ENCODE measurements at places on chromosomes 6 and 20. TPM values are rescaled to one million over a fixed set of nuclear protein-coding genes. Genes with fewer than 3 reads are reported as not detected.

Gene FAM162B
- not detected for polyA plus RNA-seq

Gene RAB5IF
- polyA plus RNA-seq, result 255 TPM

Gene LAMA4
- 3.7 TPM for polyA plus RNA-seq

Gene MUC22
- not detected for polyA plus RNA-seq

Gene ZNF391
- polyA plus RNA-seq, result 0.34 TPM

Gene DDAH2
- 54.5 TPM for polyA plus RNA-seq

Gene TFB1M
- polyA plus RNA-seq, result 9.8 TPM

Gene PI3
- 0.39 TPM for polyA plus RNA-seq

DNA sequence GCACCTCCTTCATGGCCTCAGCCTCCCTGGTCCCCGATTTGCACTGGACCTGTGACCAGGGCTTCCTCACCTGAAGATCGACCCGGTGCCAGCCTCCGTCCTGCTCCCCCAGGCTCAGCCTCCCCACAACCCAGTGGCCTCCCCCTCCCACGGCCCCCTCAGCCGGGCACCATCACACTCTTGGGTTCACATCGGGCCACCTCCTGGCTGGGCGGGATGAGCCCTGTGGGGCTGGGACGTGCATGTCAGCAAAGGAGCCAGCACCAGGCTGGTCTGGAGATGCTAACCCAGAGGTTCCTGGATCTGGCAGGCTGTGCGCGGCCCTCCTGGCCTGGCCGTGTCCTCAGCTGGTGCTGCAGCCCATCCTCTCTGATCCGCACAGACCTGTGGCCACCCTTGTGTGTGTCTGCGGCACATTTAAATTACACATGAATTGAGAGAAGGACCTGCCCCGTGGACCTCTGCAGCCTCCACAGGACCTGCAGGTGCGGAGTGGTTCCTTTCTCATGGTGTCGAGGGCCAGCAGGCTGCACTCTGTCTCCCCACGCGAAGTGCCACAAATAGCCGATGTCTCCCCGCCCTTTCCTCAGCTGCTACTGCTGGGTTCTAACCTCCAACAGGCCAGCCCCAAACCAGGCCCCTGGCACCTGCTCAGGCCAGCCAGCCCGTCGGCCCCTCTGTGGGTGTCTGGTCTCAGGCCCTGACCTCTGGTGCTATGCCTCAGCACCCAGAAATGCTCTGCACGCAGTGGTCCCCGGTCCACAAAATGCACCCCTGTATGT is 237.5 kb downstream of the ERMARD start:
- DNase-seq, result no peak

DNA sequence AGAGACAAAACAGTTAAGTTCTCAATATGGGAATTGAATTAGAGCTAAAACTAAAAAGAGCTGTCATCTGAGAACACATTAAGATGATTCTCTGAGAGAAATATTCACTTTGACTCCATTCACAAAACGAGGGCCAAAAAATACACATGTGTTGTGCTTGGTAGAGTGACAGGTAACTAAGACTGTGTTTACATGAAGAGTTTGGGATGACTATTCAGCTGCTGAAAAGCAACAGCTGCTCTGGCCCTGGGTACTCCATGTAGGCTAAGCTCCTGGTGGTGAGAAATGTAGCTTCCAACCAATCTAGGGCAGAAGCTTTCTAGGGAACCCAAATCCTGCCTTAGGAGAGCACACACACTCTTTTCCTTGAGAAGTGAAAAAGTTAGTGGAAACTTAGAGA is 184.5 kb downstream of the COL21A1 start:
- DNase-seq, result no peak

GRCh38 chr6:135647521-135647920 is 150.0 kb upstream of the AHI1 start:
- DNase-seq, result no peak

- DNase-seq, result no peak
Measured at GRCh38 chr6:71292001-71292400, 3.4 kb downstream of the OGFRL1 start.

GRCh38 chr6:122405417-122405816 is 6.0 kb downstream of the HSF2 start:
- DNase-seq, result peak; percentile 13

DNA sequence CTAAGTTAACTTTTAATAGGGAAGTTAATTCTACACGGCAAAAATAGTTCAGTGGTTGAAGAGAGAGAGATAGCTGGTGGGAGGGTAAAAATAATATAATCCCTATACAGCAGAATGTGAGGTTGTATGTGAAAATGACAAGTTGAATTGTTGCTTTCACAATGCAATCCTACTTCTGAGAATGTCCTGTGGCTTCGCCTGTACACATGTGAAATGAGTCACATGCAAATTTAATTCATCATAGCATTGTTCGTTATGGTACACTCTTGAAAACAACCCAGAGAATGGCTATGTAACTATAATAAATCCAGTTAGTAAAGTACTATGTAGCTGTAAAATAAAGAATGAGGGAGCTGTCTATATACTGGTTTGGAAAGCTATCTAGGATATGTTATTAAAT is 46.0 kb upstream of the HINT3 start:
- no peak for DNase-seq

- DNase-seq, result peak; percentile 14
Measured at GRCh38 chr6:121436960-121437850, 1.8 kb downstream of the GJA1 start.

- no peak for DNase-seq
Measured at GRCh38 chr6:21666201-21666691, 72.7 kb downstream of the SOX4 start.

- no peak for DNase-seq
Measured at GRCh38 chr6:404685-405423, 13.3 kb downstream of the IRF4 start.

DNA sequence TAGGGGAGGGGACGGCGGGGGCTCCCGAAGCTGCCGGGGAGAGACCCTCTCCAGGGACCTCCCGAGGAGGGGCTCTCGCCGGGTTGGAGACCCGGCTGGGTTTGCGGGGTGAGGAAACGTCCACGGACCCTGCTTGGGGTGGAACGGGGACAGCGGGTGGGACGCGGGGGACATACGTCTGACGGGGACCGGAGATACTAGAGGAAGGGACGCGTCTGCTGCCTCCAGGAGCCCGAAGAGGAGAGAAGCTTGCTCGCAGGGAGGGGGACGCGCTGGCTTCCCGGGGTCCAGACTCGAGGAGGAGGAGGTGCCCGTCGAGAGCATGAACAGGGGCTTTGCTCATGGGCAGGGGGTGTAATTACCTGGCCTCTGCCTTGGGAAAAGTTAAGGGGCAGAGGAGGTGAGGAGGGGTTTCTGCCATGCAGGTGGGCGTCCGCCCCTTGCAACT is 593 bp downstream of the DNMT3B start:
- DNase-seq, result no peak

- no peak for DNase-seq
Measured at GRCh38 chr20:1979106-1979778, 14.6 kb downstream of the PDYN start.

DNA sequence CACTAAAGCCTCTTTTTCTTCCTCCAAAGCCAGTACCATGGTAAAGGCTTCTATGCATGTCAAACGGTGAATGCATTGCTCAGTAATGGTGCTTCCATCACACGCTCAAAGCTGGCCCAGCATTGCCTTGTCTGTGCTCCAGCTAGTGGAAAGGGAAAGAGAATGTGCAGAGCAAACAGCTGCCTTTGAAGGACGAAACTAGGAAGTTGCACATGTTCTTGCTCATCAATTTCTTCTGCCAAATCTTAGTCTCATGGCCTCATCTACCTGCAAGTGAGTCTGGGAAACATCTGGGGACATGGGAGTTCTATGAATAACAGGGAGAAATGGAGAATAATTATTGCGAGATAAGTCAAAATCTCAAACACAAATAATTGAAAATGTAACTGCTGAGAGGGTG is 216.5 kb upstream of the SSTR4 start:
- no peak for DNase-seq

DNA sequence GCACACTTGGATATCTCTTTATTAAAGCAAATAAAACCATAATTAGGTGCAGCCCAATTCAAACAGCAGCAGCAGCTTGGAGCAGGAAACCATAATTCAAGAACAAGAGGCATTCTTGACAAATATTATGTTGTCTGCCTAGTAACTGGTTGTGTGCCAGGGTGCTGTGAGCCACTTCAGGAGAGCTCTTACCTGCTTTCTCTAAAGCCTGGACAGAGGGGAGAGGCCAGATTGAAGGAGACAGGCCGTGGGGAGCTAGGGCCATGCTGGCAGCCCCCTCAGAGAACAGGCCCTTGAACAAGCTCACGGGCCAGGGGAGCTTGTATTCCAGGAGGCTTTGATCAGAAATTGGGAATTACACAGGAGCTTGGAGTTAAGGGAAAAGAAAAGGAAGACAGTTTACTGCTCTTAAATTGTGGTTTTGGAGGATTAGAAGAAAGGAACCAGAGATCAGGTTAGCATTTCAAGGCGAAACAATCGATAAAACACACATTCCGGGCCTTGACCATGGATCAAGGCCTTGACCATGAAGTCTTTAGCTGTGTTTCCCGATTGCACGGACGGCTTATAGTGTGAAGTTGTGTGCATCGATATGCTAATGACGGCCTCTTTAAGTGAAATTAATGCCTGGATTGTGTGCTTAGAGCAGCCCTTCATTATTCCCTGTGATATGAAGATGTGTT is 69.8 kb upstream of the NKX2-2 start:
- DNase-seq, result no peak

- DNase-seq, result no peak
Measured at GRCh38 chr20:48153103-48153502, 367.8 kb upstream of the SULF2 start.

- DNase-seq, result no peak
Measured at GRCh38 chr6:128413291-128413690, 107.1 kb downstream of the PTPRK start.

DNA sequence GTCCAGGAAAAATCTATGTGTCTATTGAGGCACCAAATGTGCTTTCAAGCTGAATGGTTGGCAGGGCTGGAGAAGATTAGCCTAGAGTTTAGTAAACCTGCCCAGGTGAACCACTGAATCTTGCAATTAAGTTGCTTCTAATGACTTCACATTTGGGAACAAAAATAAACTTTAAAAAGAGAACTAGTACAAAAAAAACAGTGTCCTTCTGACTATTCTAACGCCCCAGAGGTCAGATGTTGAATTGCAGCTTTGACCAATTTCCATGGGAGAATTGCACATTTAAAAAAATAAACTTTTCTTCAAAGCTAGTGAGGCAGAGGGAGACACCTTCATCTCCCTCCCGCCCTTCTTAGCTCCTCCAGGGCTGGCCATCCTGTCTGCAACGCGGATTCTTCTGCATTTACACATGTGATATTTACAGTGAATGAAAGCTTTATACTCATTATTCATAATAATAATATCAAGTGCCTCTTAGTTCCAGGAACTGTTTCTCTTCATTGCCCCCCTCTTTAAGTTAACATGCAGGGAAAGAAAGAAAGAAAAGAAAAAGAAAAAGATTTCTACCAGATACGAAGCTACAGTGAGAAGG is 270.2 kb downstream of the SMOC2 start:
- DNase-seq, result peak; percentile 2

GRCh38 chr6:142271476-142271875 is 30.3 kb upstream of the ADGRG6 start:
- no peak for DNase-seq

DNA sequence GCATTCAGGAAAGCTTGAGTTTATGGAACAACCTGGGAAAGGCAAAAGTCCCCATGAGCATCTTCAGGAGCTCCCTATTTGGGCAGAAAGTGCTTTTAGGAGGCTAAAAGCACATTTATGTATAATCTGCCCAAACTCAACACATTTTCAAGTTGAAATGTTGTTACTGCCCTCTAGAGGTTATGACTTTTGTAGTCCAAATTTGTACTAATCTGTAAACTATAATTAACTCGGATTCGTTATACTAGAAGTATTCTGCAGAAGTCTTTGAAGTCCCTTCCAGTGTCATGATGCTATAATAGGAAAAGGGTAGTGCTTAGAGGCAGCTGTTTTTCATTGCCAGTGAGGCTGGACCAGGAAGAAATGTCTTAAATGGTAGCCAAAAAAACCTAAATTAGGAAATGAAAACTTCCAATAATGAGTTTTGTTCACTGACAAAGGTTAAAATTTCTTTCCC is 44.8 kb upstream of the EMILIN3 start:
- DNase-seq, result peak; percentile 17

DNA sequence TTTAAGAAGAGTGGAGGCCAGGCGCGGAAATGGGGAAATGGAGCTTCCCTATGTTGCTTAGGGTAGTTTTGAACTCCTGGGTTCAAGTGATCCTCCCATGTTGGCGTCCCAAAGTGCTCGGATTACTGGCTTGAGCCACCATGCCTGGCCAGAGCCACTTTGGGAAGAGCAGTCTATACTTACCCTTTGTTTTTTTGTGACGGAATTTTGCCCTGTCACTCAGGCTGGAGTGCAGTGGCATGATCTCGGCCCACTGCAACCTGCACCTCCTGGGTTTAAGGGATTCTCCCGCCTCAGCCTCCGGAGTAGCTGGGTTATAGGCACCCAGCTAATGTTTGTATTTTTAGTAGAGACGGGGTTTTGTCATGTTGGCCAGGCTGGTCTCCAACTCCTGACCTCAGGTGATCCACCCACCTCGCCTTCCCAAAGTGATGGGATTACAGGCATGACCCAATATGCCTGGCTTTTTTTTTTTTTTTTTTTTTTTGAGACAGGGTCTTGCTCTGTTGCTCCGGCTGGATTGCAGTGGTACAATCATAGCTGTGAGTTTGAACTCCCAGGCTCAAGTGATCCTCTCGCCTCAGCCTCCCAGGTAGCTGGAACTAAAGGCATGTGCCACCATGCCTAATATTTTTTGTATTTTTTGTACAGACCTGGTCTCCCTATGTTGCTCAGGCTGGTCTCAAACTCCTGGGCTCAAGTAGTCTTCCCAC is 18.0 kb downstream of the PPP1R10 start:
- no peak for DNase-seq

GRCh38 chr20:61953037-61954021 is 112.4 kb downstream of the TAF4 start:
- DNase-seq, result no peak

DNA sequence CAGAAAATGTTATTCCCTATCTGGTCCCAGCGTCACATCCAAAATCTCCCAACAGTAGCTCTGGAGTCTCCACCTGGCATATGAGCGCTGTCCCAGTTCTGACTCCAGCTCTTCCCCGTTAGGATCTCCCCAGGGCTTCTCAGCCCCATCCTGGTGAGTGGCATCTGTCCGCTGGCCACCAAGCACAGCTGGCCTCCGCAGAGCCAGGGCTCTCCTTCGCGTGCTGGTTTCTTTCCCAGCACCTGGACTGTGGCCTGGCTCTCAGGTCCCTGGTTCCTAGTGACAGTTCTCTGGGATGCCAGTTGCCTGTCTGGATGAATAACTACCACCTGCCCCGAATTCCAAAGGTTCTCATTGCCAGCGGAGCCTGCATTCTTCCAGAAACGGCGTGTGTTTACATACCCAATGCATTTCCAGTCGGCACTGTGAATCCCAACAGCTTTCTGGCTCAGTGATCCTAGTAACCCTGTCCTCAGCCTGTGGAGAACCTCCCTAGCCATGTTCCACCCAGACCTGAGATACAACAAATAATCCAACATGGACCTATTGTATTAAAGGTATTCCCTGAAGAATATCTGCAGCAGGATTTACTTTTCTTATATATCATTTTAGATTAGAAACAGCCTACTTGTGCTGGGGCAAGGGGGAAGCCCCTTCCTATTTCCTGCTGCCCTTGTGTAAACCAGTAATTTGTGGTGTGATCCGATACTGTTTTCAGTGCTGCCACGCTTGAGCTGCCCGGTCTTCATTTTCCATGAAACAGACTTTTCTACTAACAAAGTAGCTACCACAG is 69.9 kb upstream of the PDE10A start:
- DNase-seq, result no peak
